Left lung (tissue), 14 donors: ENCODE measurements at places on chromosomes 16 and 17. TPM values are rescaled to one million over a fixed set of nuclear protein-coding genes. Genes with fewer than 3 reads are reported as not detected.

DNA sequence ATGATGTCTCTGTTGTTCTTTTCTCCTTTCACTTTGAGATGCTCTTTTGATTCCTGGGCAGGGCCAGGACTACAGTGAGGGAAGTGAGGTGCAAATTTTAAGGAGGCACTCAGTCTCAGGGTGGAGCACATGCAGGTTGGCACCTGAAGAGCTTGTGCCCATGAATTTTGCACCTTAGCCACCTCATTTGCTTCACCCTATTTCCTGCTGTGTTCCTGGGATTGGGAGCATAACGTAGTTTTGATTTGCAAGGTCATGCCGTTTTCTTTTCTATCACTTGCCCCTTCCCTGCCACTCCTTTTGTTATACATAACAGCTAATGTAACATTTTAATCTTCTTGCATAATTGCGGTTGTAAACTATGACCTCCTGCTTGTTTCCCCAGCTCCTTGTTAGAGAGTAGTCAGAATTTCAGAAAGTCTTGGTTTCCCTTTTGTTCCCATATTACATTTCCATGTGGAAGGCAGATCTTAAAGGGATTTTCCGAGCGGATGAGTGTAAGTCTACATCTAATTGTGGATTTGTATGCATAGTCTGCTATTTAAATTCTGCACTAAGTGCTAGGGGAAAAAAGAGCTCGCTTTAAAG is 9.8 kb downstream of the PMFBP1 start:
- DNase-seq: no peak

- DNase-seq: no peak
Observed at GRCh38 chr17:59533694-59534093, 31.7 kb upstream of the DHX40 start.

- DNase-seq: no peak
Observed at GRCh38 chr17:34582185-34582900, 3.0 kb downstream of the TMEM132E start.

GRCh38 chr17:42438600-42439567 is 15.8 kb upstream of the CAVIN1 start:
- DNase-seq: peak; percentile 48

GRCh38 chr16:65657071-65657494 is 535.2 kb upstream of the CDH11 start:
- DNase-seq: peak; percentile 55

- no peak for DNase-seq
Observed at GRCh38 chr17:17481860-17482259, 5.1 kb downstream of the MED9 start.

GRCh38 chr17:82679586-82680465 is 18.7 kb downstream of the RAB40B start:
- DNase-seq: peak; percentile 72

GRCh38 chr17:12634789-12635414 is 30.8 kb upstream of the MYOCD start:
- DNase-seq: no peak

DNA sequence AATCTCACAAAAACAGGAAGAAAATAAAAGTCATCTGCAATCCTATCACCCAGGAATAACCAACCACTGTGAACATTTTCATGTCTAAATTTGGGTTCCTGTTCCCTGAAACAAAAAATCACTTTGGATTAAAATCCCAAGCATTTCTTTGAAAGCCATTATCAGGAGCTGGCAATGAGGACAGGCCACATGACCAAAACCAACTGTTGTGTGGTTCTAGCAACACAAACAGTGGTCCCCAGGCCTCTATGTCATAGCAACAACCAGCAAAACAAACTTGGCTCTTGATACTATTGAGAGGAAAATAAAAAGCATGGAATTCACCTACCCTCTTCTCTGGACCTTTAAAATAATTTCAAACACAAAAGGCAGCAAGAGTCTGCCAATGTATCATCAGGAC is 252.5 kb downstream of the SLC39A11 start:
- no peak for DNase-seq

DNA sequence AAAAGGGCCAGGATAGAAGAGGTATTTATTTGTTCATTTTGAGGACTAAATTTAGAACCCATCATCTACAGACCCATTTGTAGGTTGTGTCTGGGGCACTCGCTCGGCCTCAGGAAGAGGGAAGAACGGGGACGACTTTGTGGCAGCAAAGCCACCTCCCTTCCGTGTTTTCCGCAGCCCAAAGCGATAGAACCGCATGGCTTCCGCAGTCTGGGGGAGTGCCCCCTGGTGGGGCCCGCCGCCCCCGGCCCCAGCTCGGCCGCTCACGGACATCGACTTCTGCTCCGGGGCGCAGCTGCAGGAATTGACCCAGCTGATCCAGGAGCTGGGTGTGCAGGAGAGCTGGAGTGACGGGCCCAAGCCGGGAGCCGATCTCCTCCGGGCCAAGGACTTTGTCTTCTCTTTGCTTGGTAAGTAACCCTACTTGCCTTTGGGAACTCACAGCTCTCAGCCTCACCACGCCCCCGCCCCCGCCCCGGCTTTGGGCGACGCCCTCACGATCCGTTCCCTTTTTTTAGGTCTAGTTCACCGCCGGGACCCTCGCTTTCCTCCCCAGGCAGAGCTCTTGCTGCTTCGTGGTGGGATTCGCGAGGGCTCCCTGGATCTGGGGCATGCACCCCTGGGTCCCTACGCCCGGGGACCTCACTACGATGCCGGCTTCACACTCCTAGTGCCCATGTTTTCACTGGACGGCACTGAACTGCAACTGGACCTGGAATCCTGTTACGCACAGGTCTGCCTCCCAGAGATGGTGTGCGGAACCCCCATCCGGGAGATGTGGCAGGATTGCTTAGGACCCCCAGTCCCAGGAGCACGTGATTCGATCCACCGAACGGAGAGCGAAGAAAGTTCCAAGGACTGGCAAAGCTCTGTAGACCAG is 681 bp downstream of the TMEM102 start:
- no peak for DNase-seq

DNA sequence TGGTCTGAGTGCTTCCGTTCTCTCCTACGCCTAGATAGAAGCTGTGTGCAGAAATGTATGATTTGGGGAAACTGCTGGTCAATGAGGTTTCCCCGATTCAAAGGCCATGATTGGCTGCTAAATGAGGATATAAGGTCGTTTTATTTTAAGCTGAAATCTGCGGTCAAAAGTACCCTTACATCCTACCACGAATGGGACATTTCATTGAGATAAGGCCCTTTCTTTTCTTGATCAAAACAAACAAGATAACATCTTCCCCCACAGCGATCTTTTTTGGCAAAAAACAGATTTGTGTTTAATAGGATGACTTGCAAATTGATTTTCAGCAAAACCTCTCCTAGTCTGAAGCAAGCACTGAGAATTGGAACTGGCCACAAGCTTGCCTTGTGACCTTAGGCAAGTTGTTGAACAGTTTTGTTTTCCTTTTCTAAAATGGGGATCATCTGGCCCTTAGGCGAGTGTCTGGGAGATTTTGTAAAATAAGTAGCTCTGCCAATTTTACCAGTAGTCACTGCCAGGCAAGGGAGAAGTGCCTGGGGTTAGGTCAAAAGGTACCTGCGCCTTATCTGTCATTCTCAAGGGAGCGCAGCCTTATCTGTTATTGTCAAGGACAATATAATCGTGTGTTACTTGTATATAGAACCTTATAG is 635 bp downstream of the SCPEP1 start:
- no peak for DNase-seq

DNA sequence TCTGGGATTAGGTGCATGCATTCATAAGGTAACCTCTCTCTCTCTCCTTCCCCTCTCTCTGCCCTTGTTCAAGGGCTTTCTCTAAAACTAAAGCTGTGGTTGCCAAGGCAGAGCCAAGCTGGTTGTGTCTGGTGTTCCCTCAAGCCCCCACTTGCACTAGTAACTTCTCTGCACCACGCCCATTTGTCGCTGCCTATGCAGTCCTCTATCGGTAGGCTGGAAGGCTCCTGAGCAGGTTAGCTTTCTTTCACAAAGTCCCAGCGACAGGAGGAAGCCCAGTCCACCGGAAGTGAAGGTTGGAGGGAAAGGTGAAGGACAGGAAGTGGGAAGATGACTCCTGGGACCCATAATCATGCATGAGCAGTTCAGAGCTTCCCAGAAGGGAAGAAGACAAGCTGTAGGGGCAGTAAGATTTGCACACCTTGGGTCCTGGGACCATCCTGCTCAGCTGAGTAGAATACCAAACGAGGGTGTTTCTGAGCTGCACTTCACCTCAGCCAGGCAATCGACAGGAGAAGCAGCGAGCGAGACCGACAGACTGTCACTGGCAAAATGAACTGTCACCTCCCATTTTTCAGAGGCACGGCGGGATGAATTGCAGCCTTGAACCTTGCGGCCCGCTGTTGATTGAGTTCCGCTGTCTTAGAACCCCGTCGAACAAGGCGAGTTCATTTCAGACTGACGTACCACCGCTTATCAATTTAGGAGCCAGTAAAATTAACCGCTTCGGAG is 14.7 kb upstream of the SKAP1 start:
- no peak for DNase-seq

DNA sequence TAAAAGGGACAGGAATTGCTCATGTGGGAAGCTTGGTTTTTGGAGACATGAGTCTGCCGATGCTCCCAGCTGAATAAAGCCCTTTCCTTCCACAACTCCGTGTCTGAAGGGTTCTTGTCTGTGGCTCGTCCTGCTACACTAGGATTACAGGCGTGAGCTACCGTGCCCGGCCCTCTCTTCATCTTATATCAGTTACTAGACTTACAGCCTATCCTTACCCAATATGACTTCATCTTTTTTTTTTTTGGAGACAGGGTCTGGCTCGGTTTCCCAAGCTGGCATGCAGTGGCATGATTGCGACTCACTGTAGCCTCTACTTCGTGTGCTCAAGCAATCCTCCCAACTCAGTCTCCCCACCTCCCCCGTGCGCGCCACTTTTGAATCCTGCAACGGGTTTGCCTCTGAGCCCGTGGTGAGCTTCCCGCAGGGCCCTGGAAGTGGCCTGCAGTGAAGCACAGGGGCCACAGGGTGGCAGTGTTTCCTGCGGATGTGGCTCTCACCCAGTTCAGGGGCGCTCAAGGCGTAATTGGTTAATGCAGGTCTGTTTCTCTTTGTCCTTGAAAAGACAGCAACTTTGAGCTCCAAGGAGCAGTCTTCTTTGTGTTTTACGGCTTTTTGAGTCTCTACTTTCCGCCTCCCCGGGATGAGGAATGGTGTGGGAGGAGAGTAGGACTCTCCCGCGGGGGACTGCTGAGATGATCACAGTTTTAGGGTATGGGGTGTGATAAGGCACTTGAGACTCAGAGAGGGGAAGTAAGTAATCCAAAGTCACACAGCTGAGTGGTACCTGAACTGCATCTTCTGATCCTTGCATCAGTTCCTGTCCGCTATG is 22.7 kb upstream of the GPRC5B start:
- DNase-seq: peak; percentile 44

GRCh38 chr17:17852930-17853329 is 16.1 kb upstream of the SREBF1 start:
- DNase-seq: no peak

GRCh38 chr16:79062336-79062735 is 538.2 kb downstream of the MAF start:
- no peak for DNase-seq

- DNase-seq: no peak
Observed at GRCh38 chr16:85329059-85329812, 217.0 kb upstream of the CIBAR2 start.

DNA sequence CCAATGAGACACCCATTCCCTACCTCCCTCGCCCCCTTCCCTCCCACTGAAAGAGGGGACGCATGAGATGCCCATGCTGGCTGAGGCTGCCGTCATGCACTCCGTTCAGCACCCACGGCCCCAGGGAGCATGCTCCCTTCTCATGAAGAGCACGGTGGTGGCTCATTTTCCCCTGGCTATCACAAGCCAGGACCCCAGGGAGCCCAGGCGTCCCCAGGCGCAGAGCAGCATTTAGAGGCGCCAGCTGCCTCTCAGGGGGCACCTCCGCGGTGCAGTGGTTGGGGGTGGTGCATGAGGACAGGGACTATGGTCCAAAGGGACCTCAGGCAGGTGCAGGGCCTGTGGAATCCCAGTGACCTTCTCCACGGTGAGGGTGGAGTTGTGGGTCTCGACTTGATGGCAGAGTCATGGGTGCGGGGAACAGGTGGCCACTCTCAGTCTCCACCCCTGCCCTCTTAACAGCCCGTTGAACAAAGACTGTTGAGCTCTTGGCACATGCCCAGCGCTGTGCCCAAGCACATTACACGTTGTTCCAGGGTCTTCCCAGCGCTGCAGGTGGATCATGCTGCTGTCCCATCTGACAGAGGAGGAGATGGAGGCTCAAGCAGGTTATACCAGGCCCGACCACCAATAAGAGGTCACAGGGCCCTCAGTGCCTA is 13.6 kb downstream of the KIF19 start:
- no peak for DNase-seq

DNA sequence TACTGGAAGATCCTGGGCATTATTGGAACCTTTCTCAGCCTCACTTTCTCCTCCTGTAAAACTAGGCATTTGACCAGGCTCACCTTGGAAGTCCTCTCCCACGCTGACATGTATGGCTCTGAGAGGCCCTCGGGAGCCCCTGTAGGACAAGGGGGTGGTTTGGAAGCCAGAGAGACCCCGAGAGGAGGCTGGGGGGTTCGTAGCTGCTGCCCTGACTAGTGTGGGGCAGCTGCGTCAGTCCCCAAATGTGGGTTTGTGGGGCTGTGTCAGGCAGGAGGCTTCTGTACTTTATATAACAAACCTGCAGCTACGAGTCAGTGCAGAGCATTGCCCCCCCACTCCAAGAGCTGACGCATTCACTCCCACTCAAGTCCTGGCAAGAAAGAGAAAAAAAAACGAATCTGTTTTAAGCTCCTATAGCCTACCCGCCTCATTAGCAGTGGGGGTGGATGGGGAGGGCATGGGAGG is 1.8 kb downstream of the CX3CL1 start:
- DNase-seq: no peak

- no peak for DNase-seq
Observed at GRCh38 chr17:77579131-77579530, 379.4 kb upstream of the TNRC6C start.

GRCh38 chr17:48125829-48126531 is 18.4 kb downstream of the SNX11 start:
- DNase-seq: no peak

GRCh38 chr17:40181205-40181604 is 3.9 kb downstream of the RAPGEFL1 start:
- no peak for DNase-seq

DNA sequence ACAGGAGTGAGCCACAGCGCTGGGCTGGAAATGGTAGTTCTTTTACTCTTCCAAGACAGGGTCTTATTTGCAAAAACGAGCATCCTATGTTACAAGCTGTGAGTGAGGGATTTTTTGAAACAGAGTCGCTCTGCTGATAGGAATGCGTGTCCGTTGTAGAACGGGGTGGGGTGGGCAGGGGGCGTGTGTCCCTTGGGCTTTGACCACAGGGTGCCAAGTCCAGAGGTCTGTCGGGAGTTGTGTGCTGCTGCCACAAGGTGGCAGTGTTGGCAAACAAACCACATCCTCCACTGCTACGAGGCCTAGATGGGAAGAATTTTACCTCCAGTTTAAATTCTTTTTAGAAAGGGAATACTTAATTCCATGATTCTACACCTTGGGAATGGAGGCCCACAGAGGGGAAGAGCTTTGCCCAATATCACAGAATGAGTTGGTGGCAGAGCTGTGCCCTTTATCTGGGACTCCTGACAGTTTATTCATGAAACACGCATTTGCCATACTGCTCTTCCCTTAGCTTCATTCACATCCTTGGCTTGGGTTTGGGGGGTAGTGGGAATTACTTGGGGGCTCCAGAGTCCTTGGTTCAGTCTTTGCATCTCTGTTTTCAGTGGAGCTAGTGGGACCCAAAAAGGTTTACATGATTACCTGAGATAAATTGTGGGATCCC is 30.6 kb upstream of the ETV4 start:
- peak; percentile 89 for DNase-seq

The CD7 gene
- 6.6 TPM for total RNA-seq

The GJD3 gene
- total RNA-seq: 3.0 TPM

The ABCA10 gene
- total RNA-seq: 4.0 TPM

The CIAO3 gene
- 28.2 TPM for total RNA-seq

The SOX15 gene
- not detected for total RNA-seq

The PLA2G10 gene
- 18.6 TPM for total RNA-seq

The RAD51C gene
- 22.5 TPM for total RNA-seq
